NCI-H2227 treated with DMSO at 0.1 percent for 48 hours (cell line): ENCODE measurements at places on chromosomes 5 and 9.

DNA sequence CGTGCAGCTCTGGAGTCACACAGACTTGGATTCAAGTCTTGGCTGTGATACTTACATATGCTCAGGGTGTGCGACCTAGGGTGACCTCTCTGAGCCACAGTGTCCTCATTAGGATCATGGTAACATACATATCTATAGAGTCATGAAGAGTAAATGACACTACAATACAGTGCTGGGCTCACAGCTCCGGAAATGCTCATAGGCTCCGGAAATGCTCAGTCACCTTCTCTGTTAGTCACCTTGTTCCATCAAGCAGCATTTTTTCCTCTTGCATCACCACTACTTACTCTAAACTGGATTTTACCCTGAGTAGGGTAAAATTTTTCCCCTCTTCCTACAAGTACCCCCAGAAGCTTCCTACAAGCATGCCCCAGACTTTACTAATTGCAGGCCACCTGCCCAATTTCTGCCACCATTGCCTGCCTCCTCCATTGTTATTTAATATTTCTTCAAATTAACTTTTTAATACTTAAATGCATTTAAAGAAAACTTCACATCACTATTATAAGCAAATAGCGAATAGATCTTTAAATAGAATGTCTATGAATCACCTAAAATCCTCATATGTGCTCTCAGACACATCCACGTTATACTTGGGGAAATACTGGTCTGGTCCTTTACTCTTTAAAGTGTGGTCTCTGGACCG lies 147.6 kb upstream of the SPRY4 start:
- no peak for DNase-seq

DNA sequence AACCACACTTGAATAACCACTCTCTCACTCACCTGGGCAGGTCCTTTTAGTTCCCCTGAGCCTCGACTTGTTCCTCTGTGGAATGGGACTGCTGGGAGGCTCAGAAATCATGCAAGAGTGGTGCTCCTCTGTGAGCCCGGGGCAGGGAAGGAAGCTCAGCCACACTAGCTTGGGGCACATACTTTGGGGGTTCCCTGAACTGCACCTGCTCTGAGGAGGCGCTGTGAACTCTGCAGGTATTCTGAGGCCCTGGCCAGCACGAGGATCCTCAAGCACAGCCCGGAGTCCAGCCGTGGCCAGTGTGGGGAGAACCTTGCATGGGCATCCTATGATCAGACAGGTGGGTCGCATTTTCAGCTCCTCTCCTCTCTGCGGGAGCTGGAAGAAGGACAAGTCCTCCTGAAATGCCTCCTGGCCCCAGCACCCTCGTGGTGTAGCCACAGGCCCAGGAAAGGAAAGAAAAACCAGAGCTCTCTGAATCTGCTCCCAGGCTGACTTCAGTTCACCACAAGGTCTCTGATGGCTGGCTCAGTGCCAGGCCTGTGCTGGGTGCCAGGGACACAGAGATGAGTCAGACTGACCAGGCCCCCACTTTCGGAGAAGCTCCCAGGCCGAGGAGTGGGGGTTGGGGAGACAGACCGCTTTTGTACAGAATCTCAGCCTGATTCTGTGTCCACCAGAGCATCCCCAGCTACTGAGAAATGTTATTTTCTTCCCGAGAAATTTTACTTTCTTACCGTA lies 11.9 kb downstream of the GLIPR2 start:
- DNase-seq = no peak

GRCh38 chr9:113674436-113674835 lies 201.7 kb upstream of the ZNF618 start:
- DNase-seq = no peak

DNA sequence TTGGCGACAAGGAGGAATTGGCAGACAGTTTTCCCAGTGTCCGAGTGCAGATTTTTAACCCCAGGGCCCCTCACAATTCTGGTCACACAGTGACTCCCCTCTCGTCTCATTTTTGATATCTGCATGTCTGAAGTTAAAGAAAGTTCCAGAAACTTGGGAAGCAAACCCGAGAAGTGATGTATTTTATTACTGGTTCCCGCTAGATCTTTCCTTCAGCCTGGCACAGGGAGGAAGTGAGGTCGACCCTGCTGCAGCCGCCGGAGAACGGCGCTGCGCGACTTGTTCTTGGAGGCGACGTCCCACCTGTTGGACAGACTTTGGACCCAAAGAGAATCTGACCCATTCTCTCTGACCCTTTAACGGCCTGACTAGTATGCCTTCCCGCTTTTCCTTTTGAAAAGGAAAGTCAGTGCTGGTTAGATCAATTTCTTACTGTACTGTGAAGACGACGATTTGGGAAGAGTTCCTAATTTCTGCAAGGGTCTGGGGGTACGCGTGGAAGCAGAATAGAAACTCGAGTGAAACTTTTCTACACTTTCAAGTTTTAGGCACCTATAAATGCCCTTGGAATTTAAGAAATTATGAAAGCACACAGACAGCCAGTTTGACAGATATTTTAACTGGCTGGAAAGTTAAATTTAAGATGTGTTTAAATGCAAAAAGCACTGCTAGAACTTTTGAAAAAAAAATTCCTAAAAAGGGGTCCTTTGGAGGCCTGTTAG lies 744 bp downstream of the OTULIN start:
- DNase-seq = peak; percentile 14

DNA sequence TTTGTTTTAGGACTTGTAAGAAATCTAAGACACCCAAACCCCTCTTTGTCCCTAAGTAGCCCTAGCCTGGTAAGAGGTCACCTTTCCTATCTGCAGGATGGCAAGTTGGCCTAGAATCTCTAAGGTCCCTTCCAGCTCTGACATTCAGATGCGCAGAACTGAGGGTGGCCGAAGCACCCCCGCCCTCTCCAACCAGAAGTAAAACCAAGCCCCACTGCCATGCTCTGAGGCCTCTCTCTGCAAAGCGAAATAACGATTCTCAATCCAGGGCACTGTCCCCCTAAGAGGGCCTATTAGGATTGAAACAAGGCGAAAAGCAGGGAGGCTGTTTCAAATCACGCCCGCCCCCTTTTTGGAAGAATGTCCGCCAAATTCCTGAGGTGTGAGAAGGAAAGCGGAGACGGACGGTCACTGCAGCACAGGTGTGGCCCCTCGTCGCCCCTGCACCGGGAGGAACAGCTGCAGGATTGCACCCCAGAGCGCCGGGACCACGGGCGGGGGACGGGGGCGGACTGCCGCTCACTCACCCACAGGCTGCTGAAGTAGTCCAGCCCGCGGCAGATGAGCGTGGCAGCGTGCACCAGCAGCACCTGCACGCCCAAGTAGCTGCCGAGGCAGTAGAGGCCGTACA lies 824 bp downstream of the TMEM245 start:
- no peak for DNase-seq

GRCh38 chr5:108650997-108651396 lies 96.7 kb upstream of the FER start:
- DNase-seq = no peak

- DNase-seq = no peak
Observed at GRCh38 chr9:12797037-12797436, 22.2 kb downstream of the LURAP1L start.

- DNase-seq = no peak
Observed at GRCh38 chr5:173326501-173326960, 1.7 kb downstream of the STC2 start.

DNA sequence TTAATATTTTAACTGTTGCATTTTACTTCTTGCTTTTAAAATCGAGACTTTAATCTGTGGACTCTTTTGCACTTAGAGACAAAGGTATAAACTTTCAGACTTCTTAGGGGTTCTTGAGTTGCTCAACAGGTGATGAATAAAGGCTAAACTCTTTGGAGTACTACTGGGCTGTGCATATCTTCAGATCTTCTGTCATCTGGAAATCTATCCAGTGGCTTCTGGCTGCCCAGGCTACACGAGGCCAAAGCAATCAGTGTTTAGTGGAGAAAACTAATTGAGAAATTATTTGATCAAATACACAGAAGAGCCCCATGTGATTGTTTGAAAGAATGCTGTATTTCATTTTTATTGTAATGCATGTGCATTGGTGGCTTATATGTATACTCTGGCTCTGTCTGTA lies 146.1 kb downstream of the PBX3 start:
- no peak for DNase-seq

DNA sequence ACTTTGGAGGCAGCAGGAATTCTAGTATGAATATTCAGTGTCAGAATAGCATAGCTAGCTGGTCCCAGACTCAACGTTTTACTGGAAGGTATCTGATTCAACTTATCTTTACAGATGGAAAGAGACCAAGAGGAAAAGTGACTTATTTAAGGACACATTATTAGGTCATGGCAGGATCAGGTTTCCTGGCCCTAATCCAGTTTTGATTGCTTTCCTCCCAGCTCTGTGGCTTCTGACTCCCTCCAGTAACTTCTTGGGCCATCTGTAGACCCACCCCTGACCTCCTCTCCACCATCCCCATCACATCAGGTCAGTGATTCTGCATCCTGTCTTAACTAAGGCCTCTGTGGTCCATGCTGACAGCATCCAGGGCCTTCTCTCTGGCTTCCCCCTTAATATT lies 38.4 kb downstream of the SH3TC2 start:
- DNase-seq = no peak

GRCh38 chr9:15276328-15276938 lies 30.6 kb downstream of the TTC39B start:
- no peak for DNase-seq

DNA sequence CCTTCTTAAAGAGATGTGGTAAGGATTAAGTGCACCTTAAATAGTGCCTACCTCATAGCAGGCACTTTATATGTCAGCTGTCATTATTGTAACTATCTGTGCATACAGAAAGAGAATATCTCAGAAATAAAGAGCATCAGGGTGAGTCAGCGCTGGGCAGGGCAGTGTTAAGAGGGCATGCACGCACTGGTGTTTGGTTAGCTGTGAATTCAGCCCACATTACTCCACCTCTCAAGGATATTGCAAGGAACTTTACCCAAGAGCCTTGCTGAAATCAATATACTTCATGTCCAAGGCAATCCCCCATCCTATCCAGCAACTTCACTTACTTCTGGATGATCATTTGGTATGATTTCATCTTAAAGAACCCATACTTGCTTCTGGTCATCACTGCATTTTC lies 300.9 kb downstream of the NTRK2 start:
- no peak for DNase-seq

- DNase-seq = no peak
Observed at GRCh38 chr9:21165516-21165915, 944 bp downstream of the IFNA21 start.

DNA sequence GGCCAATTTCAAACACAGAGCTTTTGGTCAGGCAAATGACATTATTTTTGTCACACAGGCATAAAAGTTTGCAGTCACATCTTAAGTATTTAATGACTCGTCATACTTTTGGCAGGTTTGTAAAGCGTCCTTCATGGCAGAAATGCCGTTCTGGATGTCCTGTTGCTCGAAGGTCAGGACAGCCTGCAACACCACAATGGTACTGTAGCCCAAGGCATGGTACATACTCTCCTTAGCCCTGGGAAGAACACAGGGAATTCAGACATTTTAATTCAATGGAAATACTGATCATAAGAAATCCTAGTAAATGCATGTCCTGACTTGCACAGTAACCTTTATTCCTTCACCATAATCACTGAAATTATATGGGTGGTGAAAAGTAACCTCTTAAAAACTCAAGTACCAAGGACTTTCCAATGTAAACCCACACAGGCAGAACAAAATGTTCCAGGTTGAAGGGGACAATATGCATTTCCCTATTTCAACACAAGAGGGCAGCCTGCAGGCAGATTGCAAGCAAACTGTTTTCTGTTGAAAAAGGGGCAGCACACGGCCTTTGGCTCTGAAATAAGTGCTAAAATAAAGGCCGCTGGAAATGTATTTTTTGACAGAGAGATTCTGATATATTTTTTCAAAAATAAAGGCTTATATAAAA lies 95.7 kb downstream of the TTC39B start:
- DNase-seq = peak; percentile 59

DNA sequence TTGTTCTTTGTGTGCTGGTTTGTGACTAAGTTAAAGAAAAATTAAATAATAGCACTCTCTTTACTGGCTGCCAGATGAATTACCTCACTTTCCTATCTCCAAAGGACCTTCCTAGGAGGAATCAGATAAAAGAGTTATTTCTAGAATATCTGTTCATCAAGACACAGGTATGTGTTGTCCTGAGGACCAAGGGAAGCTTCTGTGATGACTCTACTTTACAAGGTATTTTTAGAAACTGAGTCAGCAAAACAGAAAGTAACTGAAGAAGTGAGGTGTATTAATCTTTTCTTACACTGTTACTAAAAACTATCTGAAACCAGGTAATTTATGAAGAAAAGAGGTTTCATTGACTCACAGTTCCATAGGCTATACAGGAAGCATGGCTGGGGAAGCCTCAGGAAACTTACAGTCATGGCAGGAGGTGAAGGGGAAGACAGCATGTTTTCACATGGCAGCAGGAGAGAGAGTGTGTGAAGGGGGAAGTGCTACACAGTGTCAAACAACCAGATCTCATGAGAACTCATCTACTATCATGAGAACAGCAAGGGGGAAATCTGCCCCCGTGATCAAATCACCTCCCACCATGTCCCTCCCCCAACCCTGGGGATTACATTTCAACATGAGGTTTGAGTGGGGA lies 189.2 kb upstream of the DMAC1 start:
- no peak for DNase-seq

DNA sequence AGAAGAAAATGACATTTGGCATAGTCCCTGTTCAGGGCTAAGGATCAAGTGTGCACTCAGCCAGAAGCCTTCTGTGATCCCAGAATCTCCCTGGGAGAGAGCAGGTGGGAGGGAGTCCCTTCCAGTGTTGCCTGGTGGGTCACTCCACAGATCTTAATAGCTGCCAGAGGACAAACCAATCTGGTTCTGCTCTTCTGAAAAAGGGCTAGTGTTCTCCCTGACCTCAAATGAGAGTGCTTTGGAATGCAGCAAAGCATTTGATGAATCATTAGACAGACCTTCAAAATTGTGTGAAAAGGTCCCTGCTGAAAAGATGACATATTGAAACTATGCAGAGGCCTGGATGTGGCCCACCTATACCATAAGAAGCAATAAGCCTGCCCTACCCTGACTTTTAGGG lies 339.7 kb downstream of the TMEM232 start:
- DNase-seq = no peak

GRCh38 chr9:99155736-99156135 lies 50.8 kb downstream of the TGFBR1 start:
- DNase-seq = no peak

- no peak for DNase-seq
Observed at GRCh38 chr9:78592811-78593210, 295.9 kb downstream of the PSAT1 start.

- DNase-seq = no peak
Observed at GRCh38 chr5:121027636-121028035, 563.5 kb downstream of the PRR16 start.

DNA sequence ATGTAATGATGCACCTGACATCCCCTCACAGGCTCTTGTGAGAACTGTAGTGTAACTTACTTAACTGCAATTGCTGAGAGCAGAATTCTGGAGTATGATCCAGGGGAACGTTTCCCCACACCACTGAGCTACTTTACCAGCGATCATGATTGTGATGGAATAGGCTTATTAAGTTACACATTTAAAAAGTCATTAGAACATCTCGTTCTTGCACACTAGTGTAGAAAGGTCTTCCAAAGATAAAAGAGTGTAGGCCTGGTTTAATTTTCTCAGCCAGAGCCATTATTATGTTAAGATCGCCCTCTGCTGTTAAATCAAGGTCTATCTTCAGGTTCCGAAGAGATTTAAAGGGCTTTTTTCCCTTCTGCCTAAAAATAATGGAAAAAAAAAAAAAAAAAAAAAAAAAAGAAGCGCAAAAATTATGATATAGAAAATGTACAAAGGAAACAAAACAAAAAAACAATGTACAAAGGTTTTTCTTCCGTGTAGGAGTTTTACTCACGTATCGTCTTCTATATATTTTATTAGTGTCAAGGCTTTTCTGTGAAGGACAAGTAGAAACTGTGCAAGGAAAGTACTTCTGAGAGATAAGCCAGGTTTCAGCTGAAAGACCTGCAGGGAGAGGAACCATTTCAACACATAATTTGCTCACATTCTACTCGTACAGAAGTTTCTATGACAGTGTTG lies 18.6 kb upstream of the MOB3B start:
- peak; percentile 18 for DNase-seq
